SK-N-SH (cell line): ENCODE measurements at places on chromosomes 2 and 18.
A peak's percentile ranks its signal among the peaks of the same experiment; 100 is the strongest.

GRCh38 chr2:128411431-128411830 lies 92.8 kb upstream of the HS6ST1 start:
- H3K4me3 ChIP-seq = no peak overlapping the region
- no peaks in the 10 kb centered on the region for H3K36me3 ChIP-seq
- DNase-seq = peak; percentile 18
- H3K27ac ChIP-seq = no peak overlapping the region
- no peaks in the 10 kb centered on the region for H3K27me3 ChIP-seq

- H3K27me3 ChIP-seq = no peaks in the 10 kb centered on the region
- no peak for DNase-seq
- peaks cover 11% of the 10 kb centered on the region for H3K4me1 ChIP-seq
- H3K36me3 ChIP-seq = peaks cover 29% of the 10 kb centered on the region
- no peak overlapping the region for H3K4me3 ChIP-seq
- H3K27ac ChIP-seq = no peak overlapping the region
Measured at GRCh38 chr2:178115271-178115670, 3.0 kb downstream of the RBM45 start.

- no peak overlapping the region for H3K4me3 ChIP-seq
- H3K36me3 ChIP-seq = peaks cover 17% of the 10 kb centered on the region
- no peaks in the 10 kb centered on the region for H3K27me3 ChIP-seq
- no peak for DNase-seq
- peaks cover 4% of the 10 kb centered on the region; the same call in 1 of the 2 replicates for H3K4me1 ChIP-seq
Measured at GRCh38 chr2:174174741-174175140, 73.6 kb downstream of the OLA1 start.

DNA sequence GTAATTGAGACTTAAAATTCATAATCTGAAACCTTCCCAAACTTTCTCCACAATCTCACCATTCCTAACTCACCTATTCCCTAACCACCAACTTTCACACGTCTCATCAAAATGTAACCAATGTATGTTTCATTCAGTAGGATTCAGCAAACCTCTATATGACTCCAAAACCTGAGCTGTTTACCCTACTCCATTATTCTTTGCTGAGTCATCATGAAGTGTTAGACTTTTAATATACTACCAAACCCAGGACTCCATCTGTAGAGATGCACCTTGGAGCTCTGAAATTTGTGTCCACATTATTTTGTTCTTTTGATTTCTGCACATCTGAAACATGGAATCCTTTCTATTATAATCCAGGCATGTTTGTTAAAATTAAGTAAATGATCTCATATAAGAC lies 727.0 kb upstream of the PIK3C3 start:
- H3K4me3 ChIP-seq = no peak overlapping the region
- no peak overlapping the region for H3K27ac ChIP-seq
- DNase-seq = no peak
